Anterior cingulate cortex (tissue), 58 donors: ENCODE measurements at places on chromosomes 4 and X.

DNA sequence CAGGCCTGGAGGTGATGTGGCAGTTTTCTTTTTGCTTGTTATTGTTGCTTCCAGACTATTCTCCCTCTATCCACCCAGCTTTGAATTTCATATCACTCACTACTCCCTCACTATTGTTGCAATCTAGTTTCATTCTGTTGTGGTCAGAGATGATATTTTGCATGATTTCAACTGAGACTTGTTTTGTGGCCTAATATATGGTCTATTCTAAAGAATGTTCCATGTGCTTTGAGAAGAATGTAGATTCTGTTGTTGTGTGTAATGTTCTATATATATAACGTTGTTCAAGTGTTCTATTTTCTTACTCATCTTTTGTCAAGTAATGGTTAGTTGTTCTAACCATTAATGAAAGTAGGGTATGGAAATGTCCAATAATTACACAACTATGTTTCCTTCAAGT, 59.0 kb downstream of the THOC2 start:
- no peak for DNase-seq

DNA sequence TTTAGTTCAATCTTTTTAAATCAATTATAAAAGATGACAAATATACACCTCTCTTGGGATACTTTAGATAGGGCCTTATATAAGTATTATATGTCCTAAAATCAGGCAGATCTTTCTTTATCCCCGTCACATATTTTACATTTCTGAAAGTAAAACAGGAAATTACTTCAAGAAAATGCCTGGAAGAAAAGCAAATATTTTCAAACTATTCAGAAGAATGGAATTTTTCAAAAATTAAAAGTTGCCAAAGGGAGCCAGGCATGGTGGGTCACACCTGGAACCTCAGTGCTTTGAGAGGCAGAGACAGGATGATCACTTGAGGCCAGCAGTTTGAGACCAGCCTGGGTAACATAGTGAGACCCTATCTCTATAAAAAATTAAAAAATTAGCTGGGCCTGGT, 34.4 kb downstream of the MGARP start:
- DNase-seq = no peak

GRCh38 chr4:18571301-18571761, 549.8 kb upstream of the LCORL start:
- no peak for DNase-seq

- no peak for DNase-seq
Observed at GRCh38 chr4:93743022-93743421, 85.5 kb upstream of the ATOH1 start.

DNA sequence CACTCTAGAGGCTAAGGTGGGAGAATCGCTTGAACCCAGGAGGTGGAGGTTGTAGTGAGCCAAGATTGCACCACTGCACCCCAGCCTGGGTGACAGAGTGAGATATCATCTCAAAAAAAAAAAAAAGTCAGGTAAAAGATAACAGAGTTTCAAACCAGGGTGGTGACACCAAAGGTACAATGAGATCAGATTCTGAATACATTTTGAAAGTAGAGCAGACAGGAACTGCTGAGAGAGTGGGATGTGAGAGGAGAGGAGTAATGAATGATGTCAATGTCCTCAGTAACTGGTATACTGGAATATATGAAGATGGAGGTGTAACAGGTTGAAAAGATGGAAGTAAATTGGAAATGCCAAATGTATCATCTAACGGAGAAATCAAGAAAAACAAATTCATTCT, 135.6 kb downstream of the CAMK2D start:
- no peak for DNase-seq
